Foreskin keratinocyte (primary cell): ENCODE measurements at places on chromosomes 6 and 20. TPM values are rescaled to one million over a fixed set of nuclear protein-coding genes. Genes with fewer than 3 reads are reported as not detected.

- DNase-seq = peak; percentile 40
These were observed 34.3 kb upstream of the ZBP1 start for GRCh38 chr20:57654363-57654997.

GRCh38 chr6:89952686-89953085, 58.4 kb downstream of the GJA10 start:
- DNase-seq = peak; percentile 95

GRCh38 chr6:109527989-109528388, 45.0 kb upstream of the ZBTB24 start:
- DNase-seq = no peak

GRCh38 chr20:45937765-45938164, 3.3 kb downstream of the PCIF1 start:
- no peak for DNase-seq

DNA sequence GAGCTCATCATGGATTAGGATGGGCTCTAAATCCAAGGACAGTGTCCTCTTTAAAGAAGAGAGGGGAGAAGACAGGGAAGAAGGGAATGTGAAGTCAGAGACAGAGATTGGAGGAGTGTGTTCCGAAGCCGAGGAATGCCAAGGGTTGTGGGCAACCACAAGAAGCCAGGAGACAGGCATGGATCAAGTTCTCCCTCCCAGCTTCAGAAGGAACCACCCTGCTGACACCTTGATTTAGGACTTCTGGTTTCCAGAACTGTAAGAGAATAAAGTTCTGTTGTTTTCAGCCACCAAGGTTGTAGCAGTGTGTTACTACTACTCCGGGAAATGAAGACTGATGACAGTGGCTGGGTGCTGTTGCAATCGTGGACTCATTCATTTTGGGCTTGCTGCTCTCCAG, 120.1 kb downstream of the RPS12 start:
- no peak for DNase-seq

Gene CEP57L1
- polyA plus RNA-seq = 8.2 and 10.8 TPM in 2 replicates
